ENCODE measurements at places on chromosomes 3 and 15. TPM values are rescaled to one million over a fixed set of nuclear protein-coding genes. Genes with fewer than 3 reads are reported as not detected.
A peak's percentile ranks its signal among the peaks of the same experiment; 100 is the strongest.

DNA sequence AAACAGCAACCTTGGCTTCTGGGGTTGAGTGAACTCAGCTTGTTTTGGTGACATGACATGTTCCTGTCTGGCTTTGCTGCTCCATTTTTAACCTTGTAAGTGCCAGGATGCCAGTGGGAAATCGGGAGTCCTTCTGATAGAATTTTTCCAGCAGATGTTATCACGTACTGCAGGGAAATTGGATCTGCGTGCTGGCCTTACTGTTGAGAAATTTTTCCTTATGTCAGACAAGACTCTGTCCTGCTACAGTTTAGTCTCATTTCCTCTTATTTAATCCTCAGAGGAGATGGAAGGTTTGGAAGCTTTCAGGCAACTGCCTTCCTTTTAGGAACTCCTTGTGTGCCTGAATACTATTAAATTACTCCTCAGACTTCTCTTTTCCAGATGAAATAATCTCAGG lies 80.6 kb downstream of the PGPEP1L start:
- no peak for DNase-seq

Gene XCR1
- not detected for total RNA-seq

- no peak for DNase-seq
Measured at GRCh38 chr3:14285548-14285925, 106.9 kb downstream of the LSM3 start.

Gene TMEM108
- not detected for total RNA-seq

DNA sequence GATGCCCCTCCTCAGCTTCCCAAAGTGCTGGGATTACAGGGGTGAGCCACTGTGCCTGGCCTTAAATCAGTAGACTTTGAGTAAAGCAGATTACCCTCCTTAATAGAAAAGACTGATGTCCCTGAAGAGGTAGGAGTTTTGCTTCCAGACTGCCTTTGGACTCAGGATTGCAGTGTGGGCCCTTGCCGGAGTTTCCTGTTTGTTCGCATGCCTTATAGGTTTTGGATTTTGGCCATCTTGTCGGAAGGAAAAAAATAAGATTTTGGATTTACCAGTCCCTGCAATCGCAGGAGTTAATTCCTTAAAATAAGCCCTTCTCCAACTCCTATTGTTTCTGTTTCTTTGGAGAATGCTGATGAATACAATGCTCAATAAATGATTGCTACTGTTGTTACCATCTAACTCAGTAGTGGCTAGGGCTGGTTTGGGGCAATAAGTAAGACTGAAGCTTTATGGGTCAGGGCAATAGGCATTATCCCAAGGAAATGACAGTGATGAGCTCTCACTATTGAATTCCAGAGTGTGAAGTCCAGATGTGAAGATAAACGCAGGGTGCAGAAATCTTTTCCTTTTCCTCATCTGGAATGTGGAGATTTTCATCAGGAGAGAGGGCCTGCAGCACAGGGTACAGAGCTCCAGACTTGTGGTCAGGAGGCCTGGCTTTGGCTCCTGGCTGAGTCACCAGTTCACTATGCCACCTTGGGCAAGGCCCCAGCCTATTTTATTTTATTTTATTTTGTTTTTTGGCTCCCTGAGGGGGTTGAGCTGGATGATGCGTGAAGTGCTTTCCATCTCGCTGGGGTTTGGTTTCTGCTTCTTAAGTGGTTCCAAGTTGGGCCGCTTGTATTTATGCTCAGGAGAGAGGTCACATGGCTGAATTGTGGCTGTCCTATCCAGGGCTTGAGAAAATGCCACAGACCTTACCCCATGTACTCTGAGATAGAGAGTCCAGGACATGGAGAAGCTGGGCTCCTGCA lies 25.3 kb downstream of the FOXL2 start:
- DNase-seq = peak; percentile 78

Gene PLSCR2
- 2.9 TPM for total RNA-seq

DNA sequence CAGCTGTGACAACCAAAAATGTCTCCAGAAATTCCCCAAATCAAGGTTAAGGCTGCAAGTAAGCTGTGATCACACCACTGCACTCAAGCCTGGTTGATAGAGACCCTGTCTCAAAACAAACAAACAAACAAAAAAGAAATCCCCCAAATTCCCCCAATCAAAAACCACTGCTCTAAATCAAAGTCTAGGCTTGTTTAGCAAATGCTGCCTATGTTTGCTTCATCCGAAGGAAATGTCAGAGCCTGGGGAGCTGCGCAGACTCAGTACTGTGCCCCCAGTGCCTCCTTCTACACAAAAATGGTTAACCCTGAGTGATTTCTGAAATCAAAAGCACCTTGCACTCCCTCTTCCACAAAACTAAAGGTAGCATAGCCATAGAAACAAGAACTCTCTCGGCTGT lies 13.4 kb downstream of the IL17RD start:
- no peak for DNase-seq

Data from Calu3 (cell line).